Stimulated activated CD4-positive, alpha-beta T cell treated with anti-CD3 and anti-CD28 coated beads, Interleukin-2, amount 100 ng/mL, for 24 hours (primary cell): ENCODE measurements at places on chromosomes 7 and 10.

DNA sequence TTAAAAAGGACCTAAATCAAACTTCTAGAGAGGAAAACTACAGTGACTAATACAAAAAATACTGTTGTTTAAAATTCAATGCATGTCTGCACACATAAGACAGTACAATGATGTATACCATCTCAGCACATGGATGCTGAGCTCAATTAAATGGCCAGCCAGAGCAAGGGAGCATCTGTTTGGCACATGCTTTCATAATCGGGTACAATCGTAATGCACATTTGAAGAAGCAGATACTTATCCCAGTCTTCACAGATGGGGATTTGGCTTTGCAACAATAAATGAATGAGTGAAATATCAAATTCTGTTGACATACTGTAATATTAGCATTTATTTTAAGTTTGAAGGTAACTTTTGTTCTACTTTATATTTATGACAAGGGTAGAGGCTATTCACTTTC is 187.8 kb downstream of the CRPPA start:
- no peak for DNase-seq

DNA sequence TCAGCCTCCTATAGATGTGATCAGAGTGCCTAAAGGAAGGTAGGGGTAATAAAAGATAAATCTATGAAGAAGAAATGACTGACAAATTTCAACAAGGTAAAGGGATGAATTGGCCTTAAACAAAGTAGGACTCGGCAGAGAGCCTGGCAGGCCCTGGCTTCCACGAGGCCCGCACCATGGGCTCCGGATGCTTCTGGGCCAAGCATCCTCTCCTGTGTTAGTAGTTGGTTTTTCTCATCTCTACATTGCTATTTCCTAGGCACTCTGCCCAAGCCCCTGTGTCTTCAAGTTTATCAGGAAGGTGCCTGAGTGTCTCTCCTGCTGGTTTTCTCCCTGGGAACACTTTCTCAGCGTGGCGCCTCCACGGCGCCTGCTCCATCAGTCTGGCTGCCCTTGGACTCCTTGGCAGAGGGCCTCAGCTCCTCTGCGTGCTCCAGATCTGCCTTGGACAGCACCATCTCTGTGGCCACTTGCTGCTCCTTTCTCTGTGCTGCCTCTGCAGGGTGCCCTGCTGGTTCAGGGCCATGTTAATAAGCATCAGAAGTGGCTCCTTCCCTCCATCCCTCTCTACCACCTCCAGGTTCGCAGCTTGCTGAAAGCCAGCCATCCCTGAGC is 413.3 kb upstream of the DPP6 start:
- DNase-seq, result no peak

- no peak for DNase-seq
These were observed 494.6 kb downstream of the LRMDA start for GRCh38 chr10:75925999-75926398.

DNA sequence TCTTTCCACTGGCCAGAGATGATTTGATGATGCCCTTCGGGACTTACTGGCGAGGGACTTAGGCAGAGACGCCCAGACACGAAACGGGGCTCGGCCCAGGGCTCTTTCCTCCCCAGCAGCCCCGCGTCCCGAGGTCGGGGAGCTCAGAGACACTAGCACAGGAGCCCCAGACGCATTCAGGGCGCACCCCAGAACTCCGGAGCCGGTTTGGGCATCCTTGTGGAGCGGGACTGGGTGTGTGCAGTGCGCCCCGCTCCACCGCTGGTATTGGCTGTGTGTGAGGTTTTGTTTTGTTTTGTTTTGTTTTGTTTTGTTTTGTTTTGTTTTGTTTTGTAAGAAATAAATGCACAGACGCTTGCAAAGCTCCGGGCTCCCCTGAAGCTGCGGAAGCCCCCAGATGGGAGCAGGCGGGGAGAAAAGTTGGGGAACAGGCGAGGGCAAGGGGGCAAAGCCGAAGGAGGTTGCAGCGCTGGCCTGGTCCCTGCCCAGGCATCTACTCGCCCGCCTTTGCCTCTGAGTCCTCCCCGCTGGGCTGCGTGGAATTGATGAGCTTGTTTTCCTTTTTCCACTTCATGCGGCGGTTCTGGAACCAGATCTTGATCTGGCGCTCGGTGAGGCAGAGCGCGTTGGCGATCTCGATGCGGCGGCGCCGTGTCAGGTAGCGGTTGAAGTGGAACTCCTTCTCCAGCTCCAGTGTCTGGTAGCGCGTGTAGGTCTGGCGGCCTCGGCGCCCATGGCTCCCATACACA is 1.9 kb upstream of the HOXA5 start:
- no peak for DNase-seq

- no peak for DNase-seq
These were observed 55.5 kb upstream of the STEAP1B start for GRCh38 chr7:22555476-22555875.

- no peak for DNase-seq
These were observed 428.6 kb downstream of the TCERG1L start for GRCh38 chr10:130882906-130883305.

DNA sequence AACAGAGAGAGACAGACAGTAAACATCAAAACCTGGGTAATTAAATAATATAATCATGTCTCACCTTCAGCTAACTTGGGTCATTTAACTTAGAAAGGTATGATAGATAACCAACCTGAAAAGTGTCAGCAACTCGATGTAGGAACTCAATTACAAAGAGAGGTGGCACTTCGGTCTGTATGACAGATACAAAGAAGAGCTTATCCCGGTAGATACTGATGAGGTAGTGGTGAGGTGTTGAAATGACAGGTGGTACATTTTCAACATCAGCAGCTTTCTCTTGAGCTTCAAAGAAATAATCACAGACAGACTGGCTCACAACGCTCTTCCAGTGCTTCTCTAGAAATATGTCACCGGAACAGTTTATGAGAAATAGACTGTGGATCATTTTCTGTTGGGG is 12.6 kb downstream of the AP3M1 start:
- no peak for DNase-seq

DNA sequence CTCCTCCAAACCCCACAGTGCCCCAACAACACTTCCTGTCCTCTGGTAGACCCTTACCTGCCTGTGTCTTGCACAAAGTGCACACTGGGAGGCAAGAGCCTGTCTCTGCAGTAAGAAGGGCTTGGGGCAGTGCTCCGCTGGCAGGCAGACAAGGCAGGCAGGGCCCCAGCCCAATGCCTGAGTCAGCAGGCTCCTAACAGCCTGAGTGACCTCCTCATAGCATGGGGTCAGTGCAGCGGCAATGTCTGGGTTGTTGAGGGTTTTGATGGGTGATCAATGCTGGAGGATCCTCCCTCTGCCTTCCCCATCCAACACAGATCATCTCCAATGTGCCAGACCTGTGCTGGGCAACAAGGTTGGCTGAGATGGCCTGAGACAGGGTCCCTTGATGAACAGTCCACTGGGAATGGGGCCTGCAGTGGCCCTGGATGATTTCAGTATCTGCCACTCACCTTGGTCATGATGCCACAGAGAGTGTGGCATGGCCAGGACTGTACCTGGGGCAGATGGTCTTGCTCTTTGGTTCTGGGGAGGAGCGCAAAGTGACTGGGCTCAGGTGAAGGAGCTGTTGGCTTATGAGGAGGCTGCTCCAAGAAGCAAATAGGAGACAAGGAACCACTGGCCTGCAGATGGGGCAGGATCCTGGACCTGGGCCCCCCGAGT is 55.6 kb upstream of the CAMK2B start:
- DNase-seq, result no peak
